ENCODE measurements at places on chromosomes 2 and 18.

DNA sequence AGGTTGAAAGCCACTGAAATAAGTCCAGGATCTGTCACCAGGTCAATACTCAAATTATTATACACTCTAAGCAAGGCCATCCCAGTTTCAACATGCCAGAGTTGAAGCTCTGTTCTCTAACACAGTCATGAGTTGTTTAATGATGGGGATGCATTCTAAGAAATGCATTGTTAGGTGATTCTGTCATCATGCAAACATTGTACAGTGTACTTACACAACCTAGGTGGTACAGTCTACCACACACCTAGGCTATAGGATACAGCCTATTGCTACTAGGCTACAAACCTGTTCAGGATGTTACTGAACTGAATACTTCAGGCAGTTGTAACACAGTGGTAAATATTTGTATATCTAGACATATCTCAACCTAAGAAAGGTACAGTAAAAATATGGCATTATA is 162.2 kb downstream of the BAZ2B start:
- DNase-seq: no peak

- DNase-seq: no peak
Observed at GRCh38 chr2:204049635-204050034, 113.1 kb downstream of the ICOS start.

GRCh38 chr18:9017905-9018227 is 84.6 kb upstream of the NDUFV2 start:
- DNase-seq: no peak

- no peak for DNase-seq
Observed at GRCh38 chr2:100821255-100821910, 1.4 kb downstream of the NPAS2 start.

DNA sequence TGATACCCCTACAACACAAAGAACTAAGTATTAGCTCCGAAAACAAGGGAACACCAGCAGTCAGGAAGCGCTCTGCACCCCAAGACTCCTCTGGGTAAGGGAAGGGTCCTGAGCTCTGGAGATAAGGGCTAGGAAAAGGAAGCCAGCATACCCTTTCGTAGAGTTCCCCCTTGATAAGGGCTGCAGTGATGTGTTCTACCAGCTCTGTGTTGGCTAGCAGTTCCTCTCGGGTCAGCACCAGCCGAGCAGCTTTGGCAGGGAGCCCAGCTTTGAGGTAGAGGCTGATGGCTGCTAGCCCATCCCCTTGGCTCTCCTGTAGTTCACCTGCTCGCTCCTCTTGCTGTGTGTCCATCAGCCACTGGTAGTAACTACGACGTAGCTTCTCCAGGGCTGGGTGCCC is 18.9 kb downstream of the KRTCAP3 start:
- DNase-seq: no peak

- DNase-seq: no peak
Observed at GRCh38 chr2:74373985-74374384, 6.1 kb downstream of the DCTN1 start.

DNA sequence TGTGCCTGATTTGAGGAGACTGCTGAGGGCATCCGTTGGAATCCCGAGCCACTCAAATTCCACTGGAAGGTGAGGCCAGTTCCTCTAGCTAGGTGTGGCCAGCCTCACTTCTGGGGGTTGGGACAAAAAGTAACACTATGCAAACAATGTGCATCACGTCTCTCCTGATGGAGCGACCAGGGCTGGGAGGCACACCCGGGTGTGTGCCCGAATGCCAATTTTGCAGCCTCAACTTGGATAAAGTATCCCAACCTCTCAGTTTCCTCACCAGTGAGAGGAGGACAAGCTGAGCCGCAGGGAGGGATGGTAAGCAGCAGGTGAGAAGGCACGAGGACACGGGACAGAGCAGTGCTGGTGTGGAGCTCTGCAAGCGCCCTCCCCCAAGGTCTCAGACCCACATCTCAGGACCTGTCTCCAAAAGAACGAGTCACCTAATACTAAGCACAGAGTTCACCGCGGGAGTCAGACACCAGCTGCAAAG is 218.3 kb downstream of the HAUS1 start:
- DNase-seq: no peak

GRCh38 chr2:168935810-168936581 is 34.9 kb downstream of the G6PC2 start:
- no peak for DNase-seq

All from HCT116 (cell line).